ENCODE measurements at places on chromosomes 3 and 15.

- no peak for DNase-seq
Observed at GRCh38 chr15:68525815-68526214, 53.0 kb upstream of the CORO2B start.

DNA sequence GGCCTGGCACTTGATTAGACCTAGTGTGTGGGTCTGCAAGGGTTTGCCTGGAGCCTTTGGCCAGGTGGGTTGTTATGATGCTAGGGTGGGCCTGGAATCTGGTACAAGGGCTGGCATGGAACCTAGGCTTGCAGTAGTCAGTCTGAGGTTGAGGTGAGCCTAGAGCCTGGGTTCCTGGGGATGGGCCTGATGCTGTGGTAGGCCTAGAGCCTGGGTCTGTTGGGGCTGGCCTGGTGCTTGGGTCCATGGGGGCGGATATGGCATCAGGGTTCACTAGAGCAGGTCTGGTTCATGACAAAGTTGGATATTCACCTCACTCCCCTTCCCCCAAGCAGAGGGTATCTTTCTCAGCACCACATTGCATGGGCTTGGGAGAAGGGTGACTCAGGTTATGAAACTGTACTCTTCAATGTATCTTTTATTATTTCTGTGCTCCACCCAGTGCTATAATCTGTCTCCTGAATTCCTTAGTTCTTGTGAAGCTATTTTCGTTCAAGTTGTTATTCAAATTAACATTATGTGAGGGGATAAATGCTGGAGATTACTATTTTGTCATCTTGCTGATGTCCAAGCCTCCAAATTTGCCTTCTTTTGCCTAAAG, 274.4 kb downstream of the NFKBIZ start:
- DNase-seq, result no peak

DNA sequence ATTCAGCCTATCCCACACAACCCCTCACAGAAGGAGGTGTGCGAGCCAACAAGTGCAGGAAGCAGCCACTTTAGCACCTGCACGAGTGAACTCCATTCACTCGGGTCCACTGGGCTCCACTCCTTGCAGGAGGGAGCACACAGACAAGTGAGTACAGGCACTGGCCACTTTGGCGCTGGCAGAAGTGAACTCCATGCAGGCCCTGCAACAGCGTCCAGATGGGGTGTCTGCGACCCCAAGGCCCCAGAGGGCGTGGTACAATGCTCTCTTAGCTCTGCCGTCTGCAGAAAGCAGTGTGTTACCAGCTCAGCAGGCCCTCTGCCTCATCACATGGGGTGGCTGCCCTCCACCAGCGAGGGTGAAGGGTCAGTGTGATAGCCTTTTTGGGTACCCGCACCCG, 388.0 kb upstream of the CNTN4 start:
- no peak for DNase-seq

- DNase-seq, result no peak
Observed at GRCh38 chr3:195441476-195441991, 1.3 kb downstream of the ACAP2 start.

- DNase-seq, result no peak
Observed at GRCh38 chr3:72855001-72855400, 6.8 kb upstream of the SHQ1 start.

Data from stimulated activated naive CD4-positive, alpha-beta T cell treated with Interleukin-2 at 50 U/mL for 16 hours (primary cell).